Suppressor macrophage (primary cell): ENCODE measurements at places on chromosomes 5 and 9.
A peak's percentile ranks its signal among the peaks of the same experiment; 100 is the strongest.

DNA sequence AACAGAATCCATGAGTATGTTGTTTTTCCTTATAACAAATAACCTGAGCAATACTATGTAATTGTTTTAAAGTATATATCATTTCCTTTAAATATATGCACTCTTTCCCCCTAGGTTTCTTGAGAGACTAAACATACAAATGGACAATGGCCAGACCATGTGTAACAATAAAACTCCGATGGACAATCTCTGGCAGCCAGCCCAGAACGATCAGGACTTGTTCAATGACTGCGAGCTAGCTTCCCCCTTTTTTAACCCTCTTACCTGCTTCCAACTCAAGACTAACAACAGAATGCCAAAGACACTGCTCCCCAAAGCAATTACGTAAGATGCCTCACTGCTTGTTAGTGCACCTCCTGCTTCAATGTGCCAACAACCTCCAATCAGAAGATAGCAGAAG lies 94.9 kb downstream of the HTR4 start:
- no peak for DNase-seq

DNA sequence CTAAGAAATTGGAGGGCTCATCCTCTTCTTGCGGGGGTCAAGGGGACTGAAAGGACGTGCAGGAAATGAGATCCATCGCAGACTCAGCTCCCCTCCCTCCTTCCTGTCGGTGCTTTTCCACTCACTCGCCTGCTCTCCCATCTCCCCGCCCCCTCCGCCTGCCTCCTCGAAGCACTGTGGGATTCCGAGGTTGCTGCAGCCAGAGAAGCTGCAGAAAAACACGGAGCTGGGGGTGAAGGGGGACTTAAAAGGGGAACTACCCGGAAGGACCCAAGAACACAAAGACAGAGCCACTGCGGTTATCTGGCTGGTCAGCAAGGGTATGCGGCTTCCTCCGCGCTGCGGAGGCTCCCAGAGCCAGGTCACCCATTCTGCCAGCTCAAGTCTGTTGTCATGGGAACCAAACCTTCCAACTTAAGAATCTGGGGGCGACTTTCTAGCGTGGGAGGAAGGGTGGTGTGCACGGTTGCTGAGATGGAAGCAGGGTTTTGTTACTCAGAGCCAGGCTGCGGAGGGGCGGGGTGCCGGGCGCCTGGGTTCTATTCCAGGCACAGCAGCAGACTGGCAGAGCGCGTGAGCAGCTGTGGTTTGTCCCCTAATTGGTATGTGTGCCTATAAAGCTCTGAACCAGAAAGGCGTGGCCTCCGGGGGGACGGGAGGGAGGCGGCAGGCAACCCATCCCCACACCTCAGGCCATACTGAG lies 24.9 kb downstream of the PCDHGC5 start:
- DNase-seq, result peak; percentile 80

DNA sequence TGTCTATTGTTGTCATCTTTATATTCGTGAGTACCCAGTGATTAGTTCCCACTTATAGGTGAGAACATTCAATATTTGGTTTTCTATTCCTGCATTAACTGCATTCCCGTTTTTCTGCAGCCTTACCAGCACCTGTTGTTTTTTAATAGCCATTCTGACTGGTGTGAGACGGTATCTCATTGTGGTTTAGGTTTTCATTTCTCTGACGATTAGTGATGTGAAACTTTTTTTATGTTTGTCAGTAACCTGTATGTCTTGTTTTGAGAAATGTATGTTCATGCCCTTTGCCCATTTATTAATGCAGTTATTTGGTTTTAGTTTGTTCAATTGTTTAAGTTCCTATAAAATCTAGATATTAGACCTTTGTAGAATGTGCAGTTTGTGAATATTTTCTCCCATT lies 546.0 kb upstream of the RORB start:
- DNase-seq, result no peak

DNA sequence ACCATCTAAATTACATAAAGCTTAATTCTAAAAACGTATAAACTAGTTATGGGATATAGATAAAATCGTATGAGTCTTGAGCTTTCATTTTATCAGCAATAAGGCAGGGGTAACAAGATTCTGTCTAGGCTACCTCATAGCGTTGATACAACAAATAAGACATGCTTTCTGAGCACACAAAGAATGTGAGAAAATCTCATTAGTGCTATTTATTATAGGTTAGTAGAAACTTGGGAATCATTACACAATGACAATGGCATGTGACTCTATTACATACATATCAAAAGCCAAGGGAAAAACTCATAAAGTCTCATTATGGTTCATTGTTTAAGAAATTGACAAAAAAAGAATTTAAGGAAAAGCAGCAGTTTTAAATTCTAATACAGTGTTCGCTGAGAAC lies 448.6 kb downstream of the PLK2 start:
- DNase-seq, result no peak

DNA sequence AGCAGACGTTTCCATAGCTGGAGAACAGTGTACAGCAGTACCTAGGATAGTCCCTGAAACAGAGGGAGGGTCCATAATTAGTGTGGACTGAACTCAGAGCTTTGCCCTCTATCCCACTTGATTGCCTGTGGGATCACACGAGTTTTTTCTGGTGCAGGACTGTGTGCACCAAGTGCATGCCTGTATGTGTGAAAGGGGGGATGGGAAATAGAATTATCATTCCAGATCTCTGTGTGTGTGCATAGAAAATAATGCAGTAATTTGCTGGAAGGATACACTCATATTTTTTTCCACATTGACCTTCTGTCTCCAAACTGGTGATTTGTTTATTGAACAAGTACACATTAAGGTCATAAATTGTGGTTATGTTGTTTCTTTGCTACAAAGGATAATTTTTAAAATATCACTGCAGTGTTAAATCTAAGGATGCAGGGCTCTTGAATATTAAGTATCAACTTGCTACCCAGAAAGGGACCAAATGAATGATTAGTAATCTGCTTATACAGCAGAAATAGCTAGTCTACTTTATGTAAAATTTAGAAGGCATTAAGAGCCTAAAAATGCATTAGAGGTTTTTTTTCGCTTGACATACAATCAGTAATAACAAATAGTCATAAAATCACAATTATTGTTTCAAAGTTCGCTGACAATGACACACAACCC lies 292.9 kb downstream of the CDH18 start:
- no peak for DNase-seq

DNA sequence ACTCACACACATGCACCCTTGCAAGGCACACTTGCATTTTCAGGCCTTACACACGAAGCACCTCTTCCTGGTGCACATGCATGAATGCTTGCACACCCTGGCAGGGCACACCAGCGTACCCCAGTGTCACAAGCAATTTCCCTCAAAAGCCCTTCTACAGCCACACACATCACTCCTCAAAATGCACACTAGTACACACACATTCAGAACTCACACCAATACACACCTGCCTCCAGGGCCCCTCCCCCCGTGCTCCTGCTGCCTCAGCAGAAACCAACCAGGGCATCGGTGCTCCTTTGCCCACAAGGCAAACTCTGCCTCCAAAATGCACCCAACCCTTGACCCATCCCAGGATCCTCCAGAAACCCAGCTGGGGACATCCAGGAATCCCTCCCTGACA lies 1.2 kb downstream of the CAMK2A start:
- DNase-seq, result no peak

- DNase-seq, result no peak
Observed at GRCh38 chr9:9904041-9904440, 708.8 kb downstream of the PTPRD start.

GRCh38 chr5:171162596-171162995 lies 146.5 kb upstream of the TLX3 start:
- DNase-seq, result no peak

DNA sequence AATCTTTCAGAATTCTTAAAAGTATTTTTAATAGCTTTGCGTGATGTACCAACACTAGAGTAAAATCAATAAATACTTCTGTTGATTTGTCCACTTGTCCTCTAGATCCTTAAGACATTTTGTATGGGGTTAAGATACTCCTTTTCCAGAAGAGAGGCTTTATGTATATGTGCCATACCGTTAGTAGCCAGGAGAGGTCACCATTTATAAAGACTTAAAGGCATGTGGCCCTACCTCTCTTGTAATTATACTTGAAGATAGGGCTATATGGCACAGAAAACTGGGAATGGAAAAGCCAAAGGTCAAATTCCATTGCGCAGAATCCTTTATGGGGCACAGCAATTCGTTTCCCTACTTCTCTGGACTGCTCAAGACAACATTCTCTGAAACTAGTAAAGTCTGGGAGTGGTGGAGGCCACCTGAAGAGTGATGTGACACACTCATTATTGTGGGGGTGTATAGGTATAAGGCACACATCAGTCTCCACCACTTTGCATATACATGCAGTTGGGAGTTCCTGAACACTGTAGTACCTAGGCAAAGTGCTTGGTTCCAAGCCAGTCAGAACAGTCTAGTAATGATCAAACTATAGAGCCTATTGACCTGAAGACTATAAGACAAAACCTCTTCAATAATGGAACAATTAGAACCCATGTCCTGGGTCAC lies 140.1 kb upstream of the FBXL17 start:
- peak; percentile 64 for DNase-seq

DNA sequence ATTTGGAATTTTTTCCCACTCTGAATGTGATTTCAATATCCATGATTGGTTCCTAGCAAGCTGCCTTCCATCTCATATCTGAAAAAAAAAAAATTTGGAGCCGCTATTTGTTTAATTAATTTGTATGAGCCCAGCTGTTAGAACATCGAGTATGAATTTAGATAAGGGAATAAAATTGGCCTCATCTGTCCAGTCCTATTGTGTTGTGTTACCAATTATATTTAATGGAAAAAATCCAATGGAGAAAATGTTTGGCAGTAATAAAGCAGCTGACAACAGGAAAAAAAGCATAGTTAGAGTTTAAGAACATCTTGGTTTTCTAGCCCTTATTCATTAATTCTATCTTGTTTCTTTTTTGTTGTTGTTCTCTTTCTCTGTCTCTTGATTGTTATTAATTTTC lies 735.6 kb upstream of the RIOK2 start:
- no peak for DNase-seq

- DNase-seq, result peak; percentile 46
Observed at GRCh38 chr5:78893940-78894677, 91.0 kb downstream of the ARSB start.

DNA sequence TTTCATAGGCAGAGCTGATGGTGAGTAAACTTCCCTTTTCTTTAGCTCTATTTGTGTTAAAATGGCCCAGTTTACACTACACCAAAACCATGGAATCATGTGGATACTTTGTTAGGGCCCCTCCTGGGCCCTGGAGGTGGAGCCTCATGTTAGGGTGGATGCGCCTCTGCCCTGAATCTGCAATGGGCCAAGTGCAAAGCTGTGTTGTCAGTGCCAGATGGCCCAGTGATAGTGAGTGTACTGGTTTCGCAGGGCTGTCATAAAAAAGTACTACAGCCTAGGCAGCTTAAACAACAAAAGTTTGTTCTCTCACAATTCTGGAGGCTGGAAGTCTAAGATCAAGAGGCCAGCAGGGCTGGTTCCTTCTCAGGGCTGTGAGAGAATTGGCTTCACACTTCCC lies 64.8 kb downstream of the HSPA4 start:
- DNase-seq, result no peak
